ENCODE measurements at places on chromosomes 11 and 22.

DNA sequence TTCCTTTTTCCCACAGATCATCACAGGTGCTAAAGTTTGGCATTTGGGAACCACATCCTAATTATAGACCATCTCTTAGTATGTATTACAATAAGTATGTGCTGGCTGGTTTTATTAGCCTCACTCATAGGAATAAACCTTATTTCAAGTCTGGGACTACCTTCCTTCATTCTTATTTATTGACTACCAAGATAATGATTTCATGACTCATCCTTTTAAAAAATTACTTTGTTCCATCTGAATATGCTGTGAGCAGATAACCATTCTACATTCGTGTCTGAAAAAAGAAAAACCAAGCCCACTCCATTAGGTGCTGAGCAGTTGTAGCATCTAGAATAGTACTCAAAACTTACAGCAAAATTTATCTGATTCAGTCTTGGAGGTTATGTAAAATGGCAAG is 12.3 kb downstream of the TNRC6B start:
- no peak for DNase-seq

- no peak for DNase-seq
Measured at GRCh38 chr11:128210148-128210940, 377.0 kb downstream of the ETS1 start.

DNA sequence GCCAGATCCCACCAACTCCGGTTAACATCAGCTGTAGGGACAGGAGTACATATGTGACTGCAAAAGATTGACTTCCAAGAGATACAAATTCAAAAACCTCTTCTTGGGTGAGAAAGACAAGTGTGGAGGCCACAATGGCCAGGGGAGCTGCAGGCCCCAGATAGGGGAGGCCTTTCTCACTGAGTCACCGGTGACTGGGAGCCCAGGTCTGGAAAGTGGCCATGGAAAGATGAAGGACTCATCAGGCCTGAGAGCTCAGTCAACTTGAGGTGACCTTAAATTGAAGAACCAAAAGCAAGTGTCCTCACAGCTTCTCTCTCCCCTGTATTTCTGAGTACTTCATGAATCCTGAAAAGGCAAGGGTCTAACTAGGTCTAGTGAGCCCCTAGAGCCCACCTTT is 90.4 kb upstream of the CLPB start:
- no peak for DNase-seq

- no peak for DNase-seq
Measured at GRCh38 chr11:115993590-115993989, 489.4 kb upstream of the CADM1 start.

GRCh38 chr11:72228844-72229231 is 4.3 kb downstream of the INPPL1 start:
- DNase-seq, result no peak

DNA sequence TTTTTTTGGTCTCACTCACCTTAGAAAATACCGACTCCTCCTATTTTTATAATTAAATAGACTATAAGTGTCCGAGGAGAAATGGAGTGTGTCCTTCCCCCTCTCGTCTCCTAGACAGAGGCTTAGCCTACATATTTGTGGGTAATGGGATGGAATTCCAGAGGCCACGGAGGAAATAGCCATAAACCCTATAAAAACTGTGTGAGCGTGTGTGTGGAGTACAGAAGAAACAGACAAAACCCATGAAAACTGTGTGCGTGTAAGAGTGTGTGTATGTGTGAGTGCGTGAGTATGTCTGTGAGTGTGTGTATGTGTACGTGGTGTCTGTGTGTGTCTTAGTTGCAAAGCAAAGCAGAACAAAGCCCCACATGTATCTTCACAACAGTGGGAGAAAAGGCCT is 883.5 kb downstream of the OPCML start:
- DNase-seq, result no peak

DNA sequence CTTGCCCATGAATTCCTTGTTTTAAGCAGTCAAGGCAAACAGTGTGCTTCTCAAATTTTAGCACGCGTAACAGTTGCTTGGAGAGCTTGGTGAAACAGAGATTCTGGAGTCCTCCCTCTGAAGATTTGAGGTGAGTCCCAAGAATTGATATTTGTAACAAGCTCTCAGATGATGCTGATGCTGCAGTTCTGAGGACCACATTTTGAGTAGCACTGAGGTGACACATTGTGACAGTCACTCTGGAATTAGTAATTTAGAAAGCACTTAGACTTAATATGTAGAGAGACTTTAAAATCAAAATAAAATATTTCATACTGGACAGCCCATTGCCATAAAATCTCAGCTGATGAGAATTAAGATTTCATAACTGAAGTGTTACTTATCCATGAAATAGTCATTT is 38.5 kb downstream of the DNAJC24 start:
- DNase-seq, result no peak

- DNase-seq, result no peak
Measured at GRCh38 chr11:47514825-47515647, 37.9 kb downstream of the CELF1 start.

- no peak for DNase-seq
Measured at GRCh38 chr11:2652333-2653197, 47.2 kb downstream of the KCNQ1OT1 start.

- DNase-seq, result no peak
Measured at GRCh38 chr11:94148189-94148588, 19.5 kb downstream of the PANX1 start.

- no peak for DNase-seq
Measured at GRCh38 chr11:47918882-47919495, 61.4 kb upstream of the PTPRJ start.

DNA sequence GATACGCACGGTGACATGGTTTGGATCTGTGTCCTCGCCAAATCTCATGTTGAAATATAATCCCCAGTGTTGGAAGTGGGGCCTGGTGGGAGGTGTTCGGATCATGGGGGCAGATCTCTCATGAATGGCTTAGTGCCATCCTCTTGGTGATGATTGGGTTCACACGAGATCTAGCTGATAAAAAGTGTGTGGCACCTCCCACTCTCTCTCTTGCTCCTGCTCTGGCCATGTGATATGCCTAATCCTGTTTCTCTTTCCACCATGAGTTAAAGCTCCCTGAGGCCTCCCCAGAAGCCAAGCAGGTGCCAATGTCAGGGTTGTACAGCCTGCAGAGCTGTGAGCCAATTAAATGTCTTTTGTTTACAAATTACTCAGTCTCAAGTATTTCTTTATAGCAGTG is 303.1 kb upstream of the PLET1 start:
- no peak for DNase-seq

DNA sequence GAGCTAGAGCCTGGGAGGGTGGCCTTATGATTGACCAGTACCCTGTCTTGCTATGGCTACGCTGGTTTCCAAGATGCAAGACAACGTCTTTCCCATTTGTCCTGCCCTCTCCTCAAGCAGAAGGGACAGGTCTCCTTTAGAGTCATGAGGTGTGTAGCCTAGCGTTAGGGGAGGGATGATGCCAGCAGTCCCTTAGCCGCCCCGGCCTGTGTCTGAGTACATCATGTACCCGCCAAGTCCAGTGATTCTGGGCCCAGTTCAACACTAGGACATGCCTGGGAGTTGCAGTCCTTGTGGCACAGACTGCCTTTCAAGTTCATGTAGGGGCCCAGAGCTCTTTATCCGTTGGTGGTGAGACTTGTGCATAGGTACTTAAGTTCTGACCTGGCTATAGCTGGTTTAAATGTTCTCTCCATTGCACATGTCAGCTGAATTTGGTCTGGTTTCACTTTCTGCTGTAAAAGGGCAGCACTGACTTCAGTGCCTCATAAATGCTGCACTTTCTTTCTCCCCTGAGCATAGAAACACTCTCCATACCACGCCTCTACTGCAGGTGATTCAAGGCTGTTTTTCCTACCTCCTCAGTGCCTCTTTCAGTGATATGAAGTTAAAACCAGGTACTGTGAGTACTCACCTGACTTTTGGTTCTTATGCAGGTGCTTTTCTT is 151.1 kb downstream of the METTL15 start:
- DNase-seq, result no peak

Measured in omental fat pad (tissue), 4 donors.